ENCODE measurements at places on chromosomes 6 and 20. TPM values are rescaled to one million over a fixed set of nuclear protein-coding genes. Genes with fewer than 3 reads are reported as not detected.

The LEMD2 gene
- total RNA-seq: 58.5 TPM

The ZSCAN12 gene
- total RNA-seq: 5.1 TPM

The RNASET2 gene
- total RNA-seq: 12.6 TPM

The MICB gene
- total RNA-seq: 29.3 TPM

The LY6G6D gene
- not detected for total RNA-seq

The DYNLT2 gene
- total RNA-seq: 0.74 TPM

The REM1 gene
- total RNA-seq: not detected

The NEDD9 gene
- total RNA-seq: 158 TPM

The GHRH gene
- total RNA-seq: not detected

The HLA-G gene
- not detected for total RNA-seq

The PGK2 gene
- total RNA-seq: not detected

The HCRTR2 gene
- total RNA-seq: not detected

The PRRT1 gene
- total RNA-seq: not detected

The RFX6 gene
- total RNA-seq: not detected

The TRIM38 gene
- 8.9 TPM for total RNA-seq

The GABRR1 gene
- not detected for total RNA-seq

The GLP1R gene
- total RNA-seq: not detected

The SLC4A11 gene
- 14.9 TPM for total RNA-seq
